ENCODE measurements at places on chromosomes 12 and 14.

GRCh38 chr12:32457251-32458025, 58.1 kb downstream of the FGD4 start:
- no peak for DNase-seq

GRCh38 chr14:91728616-91729183, 3.2 kb downstream of the CATSPERB start:
- no peak for DNase-seq

DNA sequence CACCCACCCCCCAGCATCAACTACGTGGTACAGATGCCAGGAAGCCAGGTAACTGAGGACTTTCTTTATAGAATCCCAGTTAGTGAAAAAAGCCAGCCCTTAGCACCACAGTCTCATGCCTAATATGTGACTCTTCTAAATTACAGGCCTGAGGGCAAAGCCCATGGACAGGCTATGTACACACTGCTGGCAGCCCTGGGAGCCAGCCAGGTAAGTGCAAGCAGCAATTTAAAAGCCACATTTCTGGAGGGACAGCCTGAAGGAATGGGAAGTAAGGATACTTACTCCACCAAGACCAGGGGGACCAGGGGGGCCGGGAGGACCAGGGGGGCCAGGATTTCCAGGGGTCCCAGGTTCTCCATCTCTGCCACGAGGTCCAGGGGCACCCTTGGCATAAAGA, 7.0 kb downstream of the COL2A1 start:
- DNase-seq: no peak

DNA sequence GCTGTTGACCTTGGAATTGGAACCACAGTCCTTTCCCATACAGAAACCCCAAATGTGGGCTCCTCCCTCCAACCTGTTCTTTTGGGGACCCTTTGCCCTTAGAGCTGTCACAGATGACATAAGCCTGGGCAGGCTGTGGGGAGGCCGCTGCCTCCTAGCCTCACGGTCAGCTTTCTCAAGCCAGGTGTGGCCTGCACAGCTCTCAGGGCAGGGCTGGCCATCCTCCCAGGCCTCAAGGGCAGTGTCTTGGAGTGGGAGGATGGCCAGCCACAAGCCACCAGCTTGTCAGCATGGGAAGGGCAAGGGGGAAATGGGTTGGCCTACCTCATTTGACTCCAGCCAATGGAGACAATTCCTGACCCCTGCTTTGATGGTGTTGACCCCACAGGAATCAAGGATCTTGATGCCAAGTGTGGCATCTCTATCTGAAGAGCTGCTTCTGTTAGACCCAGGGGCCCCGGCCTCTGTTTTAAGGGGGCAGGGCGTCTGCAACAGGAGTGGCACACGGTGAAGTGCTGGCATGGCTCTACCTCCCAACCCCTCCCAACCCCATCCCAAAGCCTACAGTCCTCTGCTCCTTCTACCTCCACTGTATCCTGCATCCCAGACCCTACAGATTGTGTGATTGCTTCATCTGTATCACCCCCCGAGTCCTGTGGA, 11.5 kb downstream of the CBLN3 start:
- no peak for DNase-seq

- no peak for DNase-seq
These were observed 3.3 kb upstream of the PAPLN start for GRCh38 chr14:73234029-73234428.

DNA sequence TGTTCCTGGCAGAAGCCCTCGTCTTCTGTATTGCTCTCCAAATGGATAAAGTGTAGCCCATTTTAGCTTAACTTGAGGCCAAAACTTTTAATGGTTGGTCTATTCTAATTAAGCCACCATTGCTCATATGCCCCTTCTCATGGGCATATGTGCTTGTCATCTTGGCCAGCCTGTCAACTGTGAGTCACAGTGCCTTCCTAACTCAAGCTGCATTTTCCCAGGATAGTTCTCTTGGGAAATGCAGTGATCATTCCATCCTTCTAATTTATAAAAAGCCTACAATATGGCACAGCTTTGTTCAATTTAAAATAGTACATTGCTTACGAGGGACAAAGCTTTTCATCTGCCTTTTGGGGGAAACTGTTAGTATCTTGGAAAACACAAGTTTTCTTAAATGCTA, 6.6 kb downstream of the PTHLH start:
- DNase-seq: peak; percentile 44

- DNase-seq: no peak
These were observed 95.2 kb upstream of the TBX3 start for GRCh38 chr12:114779186-114779585.

GRCh38 chr12:82414926-82415325, 56.6 kb downstream of the METTL25 start:
- DNase-seq: peak; percentile 16

DNA sequence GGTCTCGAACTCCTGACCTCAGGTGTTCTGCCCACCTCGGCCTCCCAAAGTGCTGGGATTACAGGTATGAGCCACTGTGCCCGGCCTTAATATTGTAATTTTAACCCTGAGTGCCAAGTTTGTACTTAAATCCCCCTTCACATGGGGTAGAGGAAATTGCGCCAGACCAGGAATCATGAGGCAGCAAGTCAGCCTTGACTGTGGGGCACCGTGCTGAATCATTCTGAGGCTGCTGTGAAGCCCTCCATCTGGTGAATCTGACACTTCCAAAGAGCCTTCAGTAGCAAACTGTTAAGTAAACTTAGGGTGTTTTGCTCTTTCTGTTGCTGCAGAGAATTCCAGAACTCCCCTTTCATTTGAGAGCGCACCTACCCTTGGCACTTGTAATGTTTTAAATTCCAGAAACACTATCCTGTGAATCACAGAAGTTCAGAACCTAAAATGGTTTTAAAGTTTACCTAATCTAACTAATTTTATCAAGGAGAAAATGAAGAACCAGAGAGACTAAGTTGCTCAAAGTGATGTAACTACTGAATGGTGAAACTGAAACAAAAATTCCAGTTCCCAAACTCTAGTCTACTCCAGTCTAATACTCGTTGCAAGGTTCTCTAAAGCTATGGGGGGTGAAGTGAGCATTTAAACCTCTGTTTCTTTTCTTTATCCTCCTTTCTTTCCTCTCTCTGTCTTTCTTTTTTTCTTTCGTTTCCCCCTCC, 7.5 kb downstream of the HEBP1 start:
- DNase-seq: no peak

DNA sequence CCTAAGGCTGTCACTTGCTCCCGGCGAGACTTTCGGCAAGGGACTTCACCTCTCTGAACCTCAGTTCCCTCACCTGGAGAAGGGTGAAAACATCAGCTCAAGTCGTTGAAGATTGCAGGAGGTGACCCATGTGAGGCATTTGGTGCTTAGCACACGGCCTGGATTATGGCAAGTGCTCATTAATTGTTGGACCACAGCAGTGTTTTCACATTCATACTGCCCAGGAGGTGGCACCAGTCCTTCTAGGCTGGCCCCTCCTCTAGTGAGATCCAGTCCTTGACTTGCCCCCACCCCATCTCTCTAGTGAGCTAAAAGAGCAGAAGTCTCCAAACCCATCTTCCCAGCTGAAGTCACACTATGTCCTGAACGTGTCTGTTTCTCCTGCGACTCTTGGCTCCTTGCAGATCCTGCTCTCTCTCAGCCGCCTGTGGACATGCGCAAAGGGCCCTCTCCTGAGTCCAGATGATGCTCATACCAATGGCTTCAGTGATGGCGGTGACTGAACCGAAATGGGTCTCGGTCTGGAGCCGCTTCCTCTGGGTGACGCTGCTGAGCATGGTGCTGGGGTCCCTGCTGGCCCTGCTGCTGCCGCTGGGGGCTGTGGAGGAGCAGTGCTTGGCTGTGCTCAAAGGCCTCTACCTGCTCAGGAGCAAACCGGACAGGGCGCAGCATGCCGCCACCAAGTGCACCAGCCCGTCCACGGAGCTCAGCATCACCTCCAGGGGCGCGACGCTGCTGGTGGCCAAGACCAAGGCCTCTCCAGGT, 1.6 kb downstream of the FICD start:
- peak; percentile 42 for DNase-seq

DNA sequence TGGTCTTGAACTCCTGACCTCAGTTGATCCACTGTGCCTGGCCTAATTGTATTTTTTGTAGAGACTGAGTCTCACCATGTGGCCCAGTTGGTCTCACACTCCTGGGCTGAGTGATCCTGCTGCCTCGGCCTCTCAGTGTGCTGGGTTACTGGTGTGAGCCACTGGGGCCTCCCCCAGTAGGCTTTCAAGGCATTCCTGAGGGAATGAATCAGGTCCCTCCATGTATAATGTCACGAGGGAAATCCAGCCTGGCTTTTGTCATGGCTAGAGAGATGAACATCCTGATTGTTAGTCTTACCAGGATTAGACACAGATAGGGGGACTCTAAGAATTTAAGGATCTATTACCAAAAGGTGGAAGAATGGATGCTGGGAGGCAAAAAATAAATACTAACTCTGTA, 51.9 kb downstream of the CPSF2 start:
- DNase-seq: no peak

GRCh38 chr12:84502907-84503787, 409.5 kb downstream of the SLC6A15 start:
- peak; percentile 89 for DNase-seq

DNA sequence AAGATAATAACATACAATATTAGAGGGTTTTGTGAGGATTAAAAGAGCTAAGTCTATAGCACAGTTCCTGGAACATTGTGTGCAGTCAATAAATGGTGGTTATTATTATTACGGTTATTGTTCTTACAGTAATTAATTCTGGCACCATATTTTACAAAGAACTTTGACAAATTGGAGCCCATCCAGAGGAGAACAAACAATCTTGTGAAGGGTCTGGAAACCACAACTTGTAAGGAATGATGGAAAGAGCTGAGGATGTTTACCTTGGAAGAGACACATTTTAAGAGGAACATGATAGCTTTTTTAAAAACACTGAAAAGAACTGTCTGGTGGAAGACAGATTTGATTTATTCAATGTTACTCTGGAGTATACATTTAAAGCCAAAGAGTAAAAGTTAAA, 150.5 kb upstream of the KRR1 start:
- no peak for DNase-seq

DNA sequence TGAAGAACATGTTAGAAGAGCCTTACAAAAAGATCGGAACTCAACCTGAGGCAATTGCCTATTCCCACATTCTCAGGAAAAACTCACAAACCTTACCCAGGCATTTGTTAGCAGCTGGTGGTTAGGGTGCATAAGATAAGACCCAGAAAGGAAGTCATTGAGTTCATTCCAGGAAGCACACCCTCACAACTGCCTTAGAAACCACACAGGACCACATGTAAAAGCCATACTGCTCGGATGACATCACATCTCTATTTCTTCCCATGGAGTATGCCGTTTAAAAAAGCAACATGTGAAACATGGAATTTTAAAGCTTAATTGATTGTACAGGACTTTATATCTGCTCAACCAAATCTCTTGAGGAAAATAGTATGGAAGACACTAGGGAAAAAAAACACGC, 411.2 kb downstream of the DAD1 start:
- no peak for DNase-seq

- DNase-seq: peak; percentile 96
These were observed 413.8 kb upstream of the TMTC1 start for GRCh38 chr12:30197392-30198057.

DNA sequence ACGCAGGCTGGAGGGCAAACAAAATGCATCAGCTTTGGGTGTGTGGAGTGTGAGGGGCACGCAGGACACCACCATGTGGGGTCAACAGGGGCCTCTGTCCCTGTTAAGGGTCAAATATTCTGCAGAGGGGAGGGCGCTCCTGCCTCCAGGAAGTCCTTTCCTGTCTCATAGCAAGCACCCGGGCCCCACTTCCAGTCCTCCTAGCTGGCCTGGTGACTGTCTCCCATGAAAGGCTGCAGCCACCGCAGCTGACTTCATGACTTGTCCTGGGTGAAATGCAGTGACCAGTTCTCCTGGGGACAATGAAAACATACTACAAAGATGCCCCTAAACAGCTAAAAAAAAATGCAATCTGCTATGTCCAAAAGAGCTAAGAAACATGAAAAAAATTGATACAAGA, 53.6 kb downstream of the LGMN start:
- peak; percentile 7 for DNase-seq

GRCh38 chr14:32559048-32559447, 229.9 kb downstream of the AKAP6 start:
- no peak for DNase-seq

- DNase-seq: peak; percentile 70
These were observed 167.9 kb downstream of the FOXN3 start for GRCh38 chr14:89249065-89249695.

DNA sequence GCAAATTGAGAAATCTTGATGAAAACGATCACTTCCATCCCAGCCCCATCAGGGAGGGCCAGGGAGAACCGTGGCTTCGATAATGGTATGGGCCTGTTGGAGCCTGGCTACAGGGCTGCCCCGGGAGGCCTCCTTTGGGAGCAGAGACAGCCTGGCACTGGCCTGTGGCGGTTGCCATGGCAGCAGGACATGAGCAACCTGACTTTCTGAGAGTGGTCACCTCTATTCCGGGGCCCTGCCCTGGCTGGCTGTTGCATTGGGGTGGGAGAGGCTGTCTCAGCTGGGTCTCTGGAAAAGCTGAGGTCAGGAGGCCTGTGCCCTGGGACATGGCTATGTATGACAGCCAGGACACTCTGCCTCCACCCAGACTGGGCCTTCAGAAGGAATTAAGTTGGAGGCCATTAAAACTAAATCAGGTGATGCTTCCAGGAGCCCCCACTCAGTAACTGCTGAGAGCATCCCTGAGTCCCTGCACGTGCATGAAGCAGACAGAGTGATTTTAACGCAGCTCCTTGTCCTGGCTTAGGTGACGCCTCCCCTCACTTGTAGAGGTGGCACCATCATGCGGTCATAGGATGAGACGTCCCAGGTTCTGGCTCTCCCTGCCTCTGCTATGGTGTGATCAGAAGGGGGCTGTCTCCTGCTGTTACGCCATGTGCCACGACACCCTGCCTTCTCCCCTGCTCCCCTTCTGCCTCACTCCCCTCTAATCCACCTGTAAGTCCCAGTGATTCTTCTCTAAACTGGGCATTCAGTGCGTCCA, 126.3 kb downstream of the SLC25A47 start:
- no peak for DNase-seq

DNA sequence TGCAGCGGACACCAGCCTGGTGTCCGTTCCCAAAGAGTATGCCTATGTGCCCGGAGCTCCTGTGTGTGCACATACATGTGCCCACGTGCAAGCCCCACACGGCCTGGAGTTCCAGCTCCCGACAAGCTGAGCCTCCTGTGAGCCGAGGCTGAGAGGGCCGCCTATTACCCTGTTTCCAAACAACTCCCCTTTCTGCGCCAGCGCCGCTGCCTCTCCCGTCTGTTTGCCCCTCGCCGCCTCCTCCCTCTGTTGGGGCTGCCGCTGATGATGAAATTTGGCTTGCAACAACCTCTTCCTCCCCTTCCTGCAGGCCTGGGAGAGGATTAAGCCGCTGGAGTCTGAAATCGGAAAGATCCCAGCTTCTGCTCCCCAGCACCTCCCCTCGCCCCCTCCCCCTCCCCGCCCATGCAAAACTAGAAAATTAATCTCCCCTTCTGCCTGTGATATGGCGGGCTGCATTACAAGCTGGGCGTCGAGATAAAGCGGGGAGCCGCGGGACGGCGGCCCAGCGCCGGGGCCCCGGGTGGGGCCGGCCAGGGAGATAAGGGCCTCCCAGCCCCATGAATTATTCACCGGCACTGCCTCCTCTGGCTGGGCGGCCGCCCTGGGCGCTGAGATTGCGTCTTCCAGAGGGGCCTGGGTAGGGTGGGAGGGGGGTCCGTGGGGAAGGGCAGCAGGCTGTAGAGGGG, 6.8 kb upstream of the ASIC1 start:
- DNase-seq: peak; percentile 52

Measured in DMS53 (cell line).